ENCODE measurements at places on chromosomes 3 and 15.

- no peak for DNase-seq
Observed at GRCh38 chr3:109356442-109357155, 19.3 kb upstream of the DPPA4 start.

DNA sequence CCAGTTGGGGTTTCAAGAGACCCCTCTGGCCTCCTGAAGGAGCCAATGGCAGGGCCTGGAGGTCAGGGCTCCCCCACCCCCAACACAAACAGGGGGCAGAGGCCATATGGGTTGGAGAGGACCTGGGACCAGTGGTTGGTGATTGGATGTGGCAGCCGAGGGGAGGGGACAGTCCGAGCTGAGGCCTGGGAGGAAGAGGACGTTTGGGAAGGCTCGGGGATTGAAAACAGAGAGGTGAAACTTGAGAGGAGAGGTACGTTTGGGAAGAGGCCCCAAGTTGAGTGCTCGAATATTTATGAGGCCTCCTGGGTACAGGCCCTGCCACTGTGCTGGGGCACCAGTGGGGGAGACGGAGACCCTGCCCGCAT lies 53.7 kb downstream of the DNAJB8 start:
- no peak for DNase-seq

GRCh38 chr3:110307065-110307809 lies 764.4 kb upstream of the NECTIN3 start:
- DNase-seq, result no peak

- DNase-seq, result no peak
Observed at GRCh38 chr15:48175126-48175525, 3.0 kb downstream of the MYEF2 start.

DNA sequence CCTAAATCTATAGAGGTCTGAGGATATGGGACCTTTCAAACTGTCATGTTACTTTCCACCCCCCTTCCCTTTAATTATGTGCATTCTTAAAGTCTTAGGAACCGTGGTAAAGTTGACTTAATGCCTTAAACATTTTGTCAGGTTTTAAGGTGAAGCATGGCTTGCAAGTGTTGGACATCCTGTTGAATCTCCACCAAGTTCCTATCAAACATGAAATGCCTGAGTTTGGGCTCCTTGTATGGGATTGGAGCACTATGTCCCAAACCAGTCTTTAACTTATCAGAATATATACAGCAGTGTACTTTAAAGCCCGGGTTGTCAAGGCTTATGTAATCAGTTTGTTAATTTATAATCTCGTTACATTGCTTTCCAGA lies 1.1 kb downstream of the SNRK start:
- DNase-seq, result no peak
